ENCODE measurements at places on chromosomes 2 and 18.

DNA sequence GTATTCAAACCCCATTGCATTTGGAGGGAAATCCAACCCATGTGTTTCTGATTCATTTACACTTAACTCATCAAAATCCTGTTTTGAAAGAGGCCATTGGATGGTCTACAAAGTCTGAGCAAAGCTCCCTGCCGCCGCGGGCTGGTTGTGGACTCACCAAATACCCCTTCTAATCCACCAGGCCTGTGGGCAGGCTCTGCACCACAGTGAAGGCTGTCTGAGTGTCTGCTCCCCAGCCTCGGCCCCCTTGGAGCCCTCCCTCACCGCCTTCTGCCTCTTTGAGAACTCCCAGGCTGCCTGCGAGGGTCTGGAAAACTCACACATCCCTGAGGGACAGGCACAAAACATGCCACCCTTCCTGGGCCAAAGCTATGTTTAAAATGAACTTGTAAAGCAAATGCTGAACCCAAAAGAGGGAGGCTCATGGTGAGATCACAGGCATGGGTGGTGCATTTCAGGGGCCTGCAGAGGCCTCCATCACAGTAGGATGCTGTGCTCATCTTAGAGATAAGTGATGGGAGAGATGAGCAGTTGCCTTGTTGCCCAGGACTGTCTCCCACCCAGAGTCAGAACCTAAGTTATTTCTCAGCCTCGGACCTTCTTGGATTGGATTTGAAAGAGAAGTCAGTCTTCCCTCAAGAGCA lies 225.0 kb downstream of the CYP26B1 start:
- DNase-seq: no peak

DNA sequence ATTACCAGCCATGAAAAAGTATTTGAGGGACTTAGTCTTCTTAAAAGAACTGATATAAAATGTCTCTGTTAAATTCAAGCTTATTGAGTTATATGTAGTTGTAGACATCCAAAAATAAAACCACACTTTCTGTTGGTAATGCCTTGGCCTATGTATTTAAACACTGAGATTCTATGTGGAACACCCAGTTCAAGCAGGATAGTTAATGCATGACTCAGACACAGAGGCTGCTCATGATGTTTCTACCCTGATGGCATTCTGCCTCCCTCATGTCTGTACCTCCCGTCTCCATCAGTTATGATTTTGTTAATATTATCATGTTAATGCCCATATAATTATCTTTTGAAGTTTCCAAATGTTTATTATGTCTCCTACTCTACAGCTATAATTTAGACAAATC lies 164.5 kb downstream of the XIRP2 start:
- no peak for DNase-seq

DNA sequence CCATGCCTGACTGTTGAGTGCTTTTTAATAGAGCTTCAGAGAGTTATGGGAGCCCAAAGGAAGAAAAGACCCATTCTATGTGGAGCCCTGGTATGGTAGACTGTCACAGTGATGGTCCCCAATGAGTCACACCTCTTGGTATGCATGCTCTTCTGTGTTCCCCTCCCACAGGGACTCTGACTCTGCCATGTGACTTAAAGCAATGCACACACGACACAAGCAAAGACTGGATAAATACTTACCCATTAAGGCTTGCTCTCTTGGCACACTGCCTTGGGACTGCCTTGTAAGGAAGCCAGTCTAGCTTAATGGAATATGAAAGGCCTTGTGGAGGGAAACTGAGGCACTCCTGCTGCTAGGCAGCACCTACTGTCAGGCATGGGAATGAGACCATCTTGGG lies 16.7 kb upstream of the DTNB start:
- no peak for DNase-seq

DNA sequence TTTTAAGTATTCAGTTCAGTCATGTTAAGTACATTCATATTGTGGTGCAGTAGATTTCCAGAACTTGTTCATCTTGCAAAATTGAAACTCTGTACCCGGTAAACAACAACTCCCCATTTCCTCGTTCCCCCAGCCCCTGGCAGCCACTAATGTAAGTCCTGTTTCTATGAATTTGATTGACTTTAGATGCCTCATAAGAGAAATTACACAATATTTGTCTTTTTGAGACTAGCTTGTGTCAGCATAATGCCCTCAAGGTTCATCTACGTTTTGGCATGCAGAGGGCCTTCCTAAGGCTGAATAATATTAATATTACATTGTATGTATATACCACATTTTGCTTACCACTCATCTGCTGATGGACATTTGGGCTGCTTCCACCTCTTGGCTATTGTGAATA lies 30.9 kb downstream of the METTL21A start:
- no peak for DNase-seq

DNA sequence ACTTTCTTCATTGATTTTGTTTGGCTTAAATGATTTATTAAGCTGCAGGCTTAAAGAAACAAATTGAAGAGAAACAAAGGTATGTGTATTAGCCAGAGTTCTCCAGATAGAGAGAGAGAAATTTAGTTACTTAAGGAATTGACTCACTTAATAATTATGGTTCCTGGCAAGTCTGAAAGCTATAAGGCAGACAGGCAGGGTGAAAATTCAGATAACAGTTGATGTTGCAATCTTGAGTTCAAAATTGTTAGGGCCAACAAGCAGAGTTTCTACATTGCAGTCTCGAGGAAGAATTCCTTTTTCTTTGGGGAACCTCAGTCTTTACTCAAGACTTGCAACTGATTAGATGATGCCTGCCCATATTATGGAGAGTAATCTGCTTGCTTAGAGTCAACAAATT lies 593.5 kb downstream of the ADCYAP1 start:
- DNase-seq: no peak

DNA sequence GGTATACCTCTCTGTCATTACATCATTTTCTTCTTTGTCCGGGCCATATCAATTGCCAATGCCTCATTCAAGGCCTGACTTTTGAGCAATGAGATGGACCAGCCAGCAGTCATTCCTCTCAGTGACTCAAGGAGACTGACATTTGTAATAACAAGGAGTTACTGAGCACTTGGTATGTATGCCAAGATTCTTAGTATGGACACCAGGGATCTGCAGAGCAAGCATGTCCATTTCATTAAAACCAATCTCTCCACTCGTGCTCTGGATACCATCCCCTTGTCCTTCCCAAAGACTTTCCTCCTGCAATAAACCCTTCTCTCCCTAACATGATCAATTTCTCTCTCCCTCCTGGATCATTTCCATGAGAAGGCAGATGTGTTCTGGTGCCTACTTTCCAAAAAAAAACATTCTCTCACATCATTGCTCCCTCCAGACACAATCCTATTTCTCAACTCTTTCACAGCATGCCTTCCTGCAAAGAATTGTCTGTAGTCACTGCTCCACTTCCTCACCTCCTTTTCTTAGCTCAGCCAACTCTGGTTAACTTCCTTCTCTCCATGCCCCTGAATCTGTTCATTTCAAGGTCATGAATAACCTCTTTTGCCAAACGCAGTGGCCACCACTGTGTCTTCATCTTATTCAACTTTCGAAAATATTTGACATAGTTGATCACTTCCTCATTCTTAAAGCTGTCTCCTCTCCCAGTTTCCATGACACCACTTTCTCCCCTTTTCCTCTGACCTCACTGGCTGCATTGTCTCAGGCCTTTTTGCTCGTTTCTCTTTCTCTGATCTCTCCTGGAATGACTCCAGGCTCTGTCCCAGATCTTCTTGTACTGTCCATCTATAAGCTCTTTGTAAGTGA lies 102.8 kb upstream of the CYP1B1 start:
- DNase-seq: no peak

- no peak for DNase-seq
Observed at GRCh38 chr2:136985044-136985443, 219.7 kb downstream of the THSD7B start.

- DNase-seq: no peak
Observed at GRCh38 chr2:46446871-46447568, 32.3 kb upstream of the TMEM247 start.

GRCh38 chr2:203591642-203592041 lies 56.5 kb upstream of the RAPH1 start:
- no peak for DNase-seq

- no peak for DNase-seq
Observed at GRCh38 chr18:63882333-63883141, 5.0 kb upstream of the SERPINB2 start.

DNA sequence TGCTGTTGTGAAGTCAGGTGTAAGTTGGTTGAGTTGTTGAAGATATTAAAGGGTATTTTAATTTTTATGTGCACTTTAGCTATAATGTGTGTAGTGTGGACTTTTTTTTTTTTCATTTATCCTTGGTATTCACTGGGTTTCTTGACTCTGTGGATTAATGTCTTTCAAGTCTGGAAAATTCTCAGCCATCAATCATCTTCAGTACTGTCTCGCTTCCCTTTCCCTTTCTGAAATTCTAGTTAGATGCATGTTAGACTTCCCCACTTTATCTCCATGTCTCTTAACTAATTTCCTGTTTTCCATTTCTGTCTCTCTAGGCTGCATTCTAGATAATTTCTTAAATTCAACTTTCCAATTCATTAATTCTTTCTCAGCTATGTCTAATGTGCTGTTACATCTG lies 247.7 kb upstream of the REV1 start:
- DNase-seq: no peak

DNA sequence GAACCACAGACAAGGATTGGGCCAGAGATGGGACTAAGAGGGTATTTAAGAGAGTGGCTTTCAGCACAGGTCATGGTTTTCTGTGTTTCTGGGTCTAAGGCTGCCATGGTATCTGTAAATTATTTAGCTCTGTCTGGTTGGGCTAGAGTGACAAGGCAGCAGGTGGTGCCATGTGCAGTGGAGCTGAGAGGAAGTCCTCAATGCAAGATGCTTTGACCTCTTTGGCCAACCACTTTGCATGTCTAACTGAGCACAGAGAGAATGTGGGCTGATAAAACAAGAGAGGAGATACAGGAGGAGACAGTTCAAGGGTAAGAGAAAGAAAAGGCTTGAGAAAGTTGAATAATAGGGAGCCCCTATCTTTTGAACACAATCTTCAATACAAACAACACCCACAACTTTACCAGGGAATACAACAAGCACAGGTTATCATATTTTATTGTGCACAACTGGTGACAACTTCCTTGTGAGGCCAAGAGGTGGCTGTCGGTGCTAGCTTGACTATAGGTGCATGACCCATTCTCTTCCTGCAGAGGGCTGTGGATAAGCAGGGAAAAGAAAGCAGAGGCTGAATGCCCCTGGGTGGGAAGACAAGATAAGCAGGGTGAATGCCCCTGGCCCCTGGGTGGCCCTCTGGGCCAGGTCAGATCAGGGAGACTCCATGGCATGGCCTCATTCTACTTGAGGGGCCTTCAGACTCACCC lies 12.3 kb downstream of the FLACC1 start:
- DNase-seq: no peak

DNA sequence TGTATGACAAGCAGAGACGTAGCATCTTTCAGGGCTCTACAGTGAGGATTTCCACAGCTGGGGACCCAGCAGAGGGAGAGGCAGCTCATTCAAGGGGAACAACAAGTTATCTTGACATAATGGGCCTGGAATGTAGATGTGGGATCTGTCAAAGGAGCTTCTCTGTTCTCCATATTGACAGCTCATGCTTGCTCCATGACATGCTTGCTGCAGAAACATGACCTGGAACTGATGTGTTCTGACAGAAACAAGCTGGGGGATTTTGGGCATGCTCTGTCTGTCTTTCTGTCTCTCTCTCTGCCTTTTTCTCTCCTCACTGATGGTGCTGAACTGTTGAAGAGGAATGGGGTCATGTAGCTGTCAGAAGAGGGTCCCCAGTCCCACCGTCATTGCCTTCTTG lies 79.6 kb downstream of the MMADHC start:
- no peak for DNase-seq

DNA sequence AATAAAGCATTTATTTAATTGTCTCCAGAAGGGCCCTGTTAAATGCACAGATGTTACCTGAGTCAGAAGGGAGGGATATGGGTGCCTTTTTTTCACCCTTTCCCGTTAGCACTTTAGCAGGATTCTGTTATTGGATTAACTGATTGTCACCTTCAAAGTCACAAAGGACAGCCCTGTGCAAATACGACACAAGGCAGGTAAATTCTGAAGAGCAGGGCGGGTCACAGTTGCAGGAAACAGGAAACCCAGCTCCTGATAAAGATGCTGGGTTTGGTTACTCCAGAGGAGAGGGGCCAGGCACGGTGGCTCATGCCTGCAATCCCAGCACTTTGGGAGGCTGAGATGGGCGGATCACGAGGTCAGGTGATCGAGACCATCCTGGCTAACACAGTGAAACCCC lies 11.4 kb upstream of the PKDCC start:
- DNase-seq: no peak

DNA sequence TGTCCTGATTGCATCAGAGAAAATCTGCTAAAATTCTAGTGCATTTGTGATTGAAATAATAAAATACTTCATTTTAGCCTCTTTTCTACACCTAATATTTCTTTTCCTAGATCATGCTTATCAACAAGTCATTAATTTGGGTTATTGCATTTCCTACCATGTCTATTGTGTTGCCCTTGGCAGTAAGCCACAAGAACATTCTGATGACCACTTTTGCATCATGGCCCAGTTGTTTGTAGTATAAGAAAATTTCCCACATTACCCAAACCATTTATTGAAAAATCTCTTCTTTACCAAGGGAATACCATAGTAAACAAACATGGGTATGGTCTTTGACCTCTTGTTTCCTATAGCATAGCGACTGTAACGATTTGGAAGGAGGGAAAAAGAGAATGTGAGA lies 76.3 kb downstream of the R3HDM1 start:
- DNase-seq: no peak

DNA sequence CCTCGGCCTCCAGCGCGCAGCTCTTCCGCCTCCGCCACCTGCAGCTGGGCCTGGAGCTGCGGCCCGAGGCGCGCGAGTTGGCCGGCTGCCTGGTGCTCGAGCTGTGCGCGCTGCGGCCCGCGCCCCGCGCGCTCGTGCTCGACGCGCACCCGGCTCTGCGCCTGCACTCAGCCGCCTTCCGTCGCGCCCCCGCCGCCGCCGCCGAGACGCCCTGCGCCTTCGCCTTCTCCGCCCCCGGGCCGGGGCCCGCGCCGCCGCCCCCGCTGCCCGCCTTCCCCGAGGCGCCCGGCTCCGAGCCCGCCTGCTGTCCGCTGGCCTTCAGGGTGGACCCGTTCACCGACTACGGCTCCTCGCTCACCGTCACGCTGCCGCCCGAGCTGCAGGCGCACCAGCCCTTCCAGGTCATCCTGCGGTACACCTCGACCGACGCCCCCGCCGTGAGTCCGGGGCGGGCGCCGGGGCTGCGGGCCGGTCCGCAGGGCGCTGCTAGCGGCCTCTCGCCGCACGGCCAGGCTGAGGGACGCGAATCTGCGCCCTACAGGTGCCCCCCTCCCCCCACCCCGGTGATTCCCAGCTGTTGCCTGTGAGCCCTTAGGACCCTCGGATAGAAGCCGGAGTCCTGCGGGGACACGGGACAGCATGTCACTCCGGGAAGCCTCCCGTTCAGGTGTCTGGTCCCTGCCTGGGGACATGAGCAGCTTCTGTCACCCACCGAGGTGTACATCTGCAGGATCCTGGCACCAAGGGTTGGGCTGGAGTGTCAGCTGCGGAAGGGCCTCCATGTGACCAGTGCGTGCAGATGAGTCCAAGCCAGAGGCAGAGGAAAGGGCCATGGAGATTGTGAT lies 616 bp downstream of the RNPEPL1 start:
- peak; percentile 23 for DNase-seq

- no peak for DNase-seq
Observed at GRCh38 chr18:74478880-74479279, 17.3 kb upstream of the CNDP2 start.
